ENCODE measurements at places on chromosomes 1 and 21.

- no peaks in the 10 kb centered on the region for H3K36me3 ChIP-seq
- DNase-seq: peak; percentile 47
- H3K27ac ChIP-seq: no peak overlapping the region
- H3K4me1 ChIP-seq: peaks cover 2% of the 10 kb centered on the region
These were observed 17.6 kb downstream of the FCRL4 start for GRCh38 chr1:157580179-157580827.

GRCh38 chr1:177476676-177477075, 305.9 kb downstream of the BRINP2 start:
- no peaks in the 10 kb centered on the region for H3K27me3 ChIP-seq
- H3K4me1 ChIP-seq: no peaks in the 10 kb centered on the region
- DNase-seq: no peak
- H3K4me3 ChIP-seq: no peak overlapping the region
- no peak overlapping the region for H3K27ac ChIP-seq
- no peaks in the 10 kb centered on the region for H3K36me3 ChIP-seq

GRCh38 chr21:38041493-38041892, 125.2 kb upstream of the KCNJ6 start:
- peaks cover 6% of the 10 kb centered on the region for H3K27me3 ChIP-seq
- no peak overlapping the region for H3K4me3 ChIP-seq
- DNase-seq: no peak
- H3K36me3 ChIP-seq: peaks cover 4% of the 10 kb centered on the region
- no peaks in the 10 kb centered on the region for H3K4me1 ChIP-seq

- H3K4me3 ChIP-seq: no peak overlapping the region
- no peaks in the 10 kb centered on the region for H3K4me1 ChIP-seq
- no peak overlapping the region for H3K27ac ChIP-seq
- H3K27me3 ChIP-seq: no peaks in the 10 kb centered on the region
- no peaks in the 10 kb centered on the region for H3K36me3 ChIP-seq
These were observed 4.0 kb downstream of the SERPINC1 start for GRCh38 chr1:173913111-173913510.

GRCh38 chr1:234235434-234235881, 137.8 kb upstream of the COA6 start:
- H3K4me1 ChIP-seq: peaks cover 7% of the 10 kb centered on the region
- H3K27me3 ChIP-seq: peaks cover 53% of the 10 kb centered on the region
- H3K36me3 ChIP-seq: peaks cover under 1% of the 10 kb centered on the region
- H3K4me3 ChIP-seq: no peak overlapping the region

DNA sequence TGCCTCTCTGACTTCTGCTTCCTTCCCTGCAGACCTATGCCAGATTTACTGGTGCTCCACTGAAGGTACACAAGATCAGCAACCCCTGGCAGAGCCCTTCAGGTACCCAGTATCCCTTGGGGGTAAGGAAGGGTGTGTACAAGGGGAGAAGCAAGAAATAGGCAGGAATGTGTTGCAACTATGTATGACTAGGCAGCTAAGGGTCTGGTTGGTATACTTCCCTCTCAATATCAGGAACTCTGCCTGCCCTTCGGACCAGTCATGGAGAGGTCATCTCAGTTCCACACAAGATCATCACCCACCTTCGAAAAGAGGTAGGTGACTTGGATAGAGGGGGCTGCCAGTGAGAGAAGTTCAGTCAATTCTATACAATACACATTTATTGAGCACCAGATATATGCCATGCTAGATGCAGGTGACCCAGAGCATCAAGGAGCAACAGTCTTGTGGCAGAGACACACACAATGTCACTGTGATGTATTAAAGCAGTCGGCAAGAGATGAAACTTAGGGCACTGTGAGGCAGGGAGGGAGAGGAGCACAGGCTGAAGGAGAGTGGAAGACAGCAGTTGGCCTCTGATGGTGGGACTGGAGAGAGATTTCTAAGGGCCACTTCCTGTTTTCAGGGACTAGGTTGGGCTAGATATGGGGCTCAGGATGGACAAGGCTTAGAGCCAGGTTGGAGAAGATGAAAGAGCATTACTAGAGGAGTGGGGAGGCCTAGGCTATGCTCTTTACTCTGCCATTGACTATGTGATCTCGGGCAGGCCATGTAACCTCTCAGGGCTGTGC, 2.0 kb downstream of the MTX1 start:
- H3K27ac ChIP-seq: peak overlapping the region; percentile 82
- peaks cover 29% of the 10 kb centered on the region for H3K4me1 ChIP-seq
- peaks cover 30% of the 10 kb centered on the region for H3K36me3 ChIP-seq
- no peak for DNase-seq
- no peaks in the 10 kb centered on the region for H3K27me3 ChIP-seq

- no peak overlapping the region for H3K4me3 ChIP-seq
- no peak for DNase-seq
- H3K36me3 ChIP-seq: peaks cover 2% of the 10 kb centered on the region
- peak overlapping the region; percentile 44 for H3K27ac ChIP-seq
- H3K27me3 ChIP-seq: no peaks in the 10 kb centered on the region
- peaks cover 6% of the 10 kb centered on the region for H3K4me1 ChIP-seq
These were observed 34.6 kb downstream of the COQ8A start for GRCh38 chr1:226974544-226975258.

DNA sequence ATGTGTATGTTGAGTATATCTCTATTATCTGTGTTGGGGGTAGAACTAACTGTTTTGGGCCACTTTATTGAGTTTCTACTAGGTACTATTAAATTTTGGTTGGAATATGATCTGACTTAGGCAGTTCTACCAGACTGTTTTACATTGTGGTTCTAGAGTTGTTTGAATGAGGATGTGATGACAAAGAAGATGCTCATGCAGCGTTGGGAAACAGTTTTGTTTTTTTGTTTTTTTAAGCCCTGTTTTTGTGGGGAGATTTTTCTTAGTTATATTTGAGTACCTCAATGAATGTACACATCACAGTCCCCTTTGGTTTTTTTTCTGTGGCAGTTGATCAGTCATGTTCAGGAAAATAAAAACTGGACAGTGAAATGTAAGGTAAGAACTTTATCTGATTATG, 40.1 kb downstream of the TMED5 start:
- H3K27me3 ChIP-seq: no peaks in the 10 kb centered on the region
- no peak overlapping the region for H3K4me3 ChIP-seq
- peak overlapping the region; percentile 49 for H3K27ac ChIP-seq
- DNase-seq: no peak
- H3K36me3 ChIP-seq: peaks cover 49% of the 10 kb centered on the region
- no peaks in the 10 kb centered on the region for H3K4me1 ChIP-seq

GRCh38 chr1:245707941-245708340, 553.2 kb downstream of the KIF26B start:
- no peaks in the 10 kb centered on the region for H3K36me3 ChIP-seq
- H3K4me1 ChIP-seq: no peaks in the 10 kb centered on the region
- H3K27me3 ChIP-seq: no peaks in the 10 kb centered on the region
- DNase-seq: no peak

GRCh38 chr1:156551869-156552268, 20.5 kb downstream of the IQGAP3 start:
- H3K27me3 ChIP-seq: no peaks in the 10 kb centered on the region
- peaks cover 4% of the 10 kb centered on the region for H3K4me1 ChIP-seq
- no peaks in the 10 kb centered on the region for H3K36me3 ChIP-seq
- no peak overlapping the region for H3K27ac ChIP-seq
- DNase-seq: no peak
- H3K4me3 ChIP-seq: no peak overlapping the region

- H3K4me1 ChIP-seq: no peaks in the 10 kb centered on the region
- no peaks in the 10 kb centered on the region for H3K36me3 ChIP-seq
- H3K27me3 ChIP-seq: peaks cover 6% of the 10 kb centered on the region
- DNase-seq: no peak
- no peak overlapping the region for H3K4me3 ChIP-seq
- no peak overlapping the region for H3K27ac ChIP-seq
These were observed 225.5 kb upstream of the SAMSN1 start for GRCh38 chr21:14771593-14771992.

DNA sequence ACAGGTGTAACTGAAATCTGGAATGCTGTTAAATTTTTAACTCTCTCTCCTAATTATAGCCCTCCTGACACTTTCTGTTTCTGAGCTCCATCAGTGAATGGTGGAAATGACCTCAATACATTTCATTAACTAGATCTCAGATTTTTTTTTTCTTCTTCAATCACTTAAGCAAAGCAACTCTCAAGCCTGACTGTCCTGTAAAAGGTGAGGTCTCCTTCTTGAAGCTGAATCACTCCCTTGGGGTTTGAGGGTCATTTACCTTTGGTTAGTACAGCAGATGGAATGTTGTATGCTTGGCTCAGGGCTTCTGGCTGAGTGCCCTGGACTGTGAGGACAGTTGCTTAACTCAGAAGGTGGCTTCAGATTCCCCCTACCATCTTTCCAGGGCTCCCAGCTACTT, 518.7 kb downstream of the PTPRC start:
- no peaks in the 10 kb centered on the region for H3K27me3 ChIP-seq
- H3K36me3 ChIP-seq: no peaks in the 10 kb centered on the region
- DNase-seq: no peak
- peaks cover 7% of the 10 kb centered on the region for H3K4me1 ChIP-seq
- no peak overlapping the region for H3K4me3 ChIP-seq
- no peak overlapping the region for H3K27ac ChIP-seq

DNA sequence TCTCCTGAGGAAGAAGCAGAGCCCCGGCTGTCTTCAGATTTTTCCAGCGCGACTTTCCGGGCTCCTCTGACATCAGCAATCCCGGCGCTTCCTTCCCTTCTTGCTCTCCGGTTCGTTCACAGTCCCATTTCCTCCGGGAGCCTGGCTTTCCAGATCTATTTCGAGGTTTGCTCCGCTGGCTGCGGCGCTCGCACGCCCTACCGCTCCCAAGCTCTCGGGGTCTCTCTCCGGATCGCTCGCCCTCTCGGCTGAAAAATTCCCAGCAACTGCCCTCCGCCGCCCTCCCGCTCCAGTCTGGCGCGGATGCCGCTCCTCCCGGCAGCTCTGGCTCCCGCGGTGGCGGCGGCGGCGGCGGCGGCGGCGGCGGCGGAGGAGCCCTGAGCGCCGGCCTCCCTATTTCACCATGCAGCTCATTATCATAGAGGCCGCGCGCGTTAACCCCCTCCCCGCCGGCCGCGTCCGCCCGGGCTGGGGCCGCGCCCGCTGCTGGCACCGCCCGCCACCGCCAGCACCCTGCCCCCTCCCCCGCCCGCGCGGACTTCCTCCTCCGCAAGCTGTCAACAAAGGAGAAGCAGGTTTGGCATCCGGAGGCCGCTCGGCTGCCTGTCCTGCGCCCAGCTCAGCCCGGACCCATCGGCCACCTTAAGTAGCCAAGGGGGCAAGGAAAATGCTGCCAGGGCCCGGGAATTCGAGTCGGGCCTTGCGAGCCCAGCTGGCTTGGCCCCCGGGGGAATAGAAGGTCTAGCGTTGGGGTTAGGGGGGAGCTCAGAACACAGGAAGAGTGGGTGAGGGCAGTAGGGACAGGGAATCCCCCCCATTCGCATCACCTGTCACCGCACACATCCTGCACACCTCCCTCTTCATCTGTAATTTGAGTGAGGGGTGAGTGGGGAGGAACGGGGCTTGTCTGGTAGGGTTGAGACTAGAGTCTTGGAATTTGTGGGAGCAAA, at the start of gene PLXNA2:
Gene PLXNA2, minus strand, starts transcription at position 418 of the 950 bp plus-strand sequence. CDS start 26,462 bp downstream, outside the sequence.
- peak within 1 kb of the TSS; percentile 85 for H3K27ac ChIP-seq
- DNase-seq: peak; percentile 58
- H3K27me3 ChIP-seq: peaks cover 41% of the 10 kb centered on the region
- no peaks in the 10 kb centered on the region for H3K36me3 ChIP-seq
- peaks cover 13% of the 10 kb centered on the region for H3K4me1 ChIP-seq
- H3K4me3 ChIP-seq: peak within 1 kb of the TSS; percentile 92

DNA sequence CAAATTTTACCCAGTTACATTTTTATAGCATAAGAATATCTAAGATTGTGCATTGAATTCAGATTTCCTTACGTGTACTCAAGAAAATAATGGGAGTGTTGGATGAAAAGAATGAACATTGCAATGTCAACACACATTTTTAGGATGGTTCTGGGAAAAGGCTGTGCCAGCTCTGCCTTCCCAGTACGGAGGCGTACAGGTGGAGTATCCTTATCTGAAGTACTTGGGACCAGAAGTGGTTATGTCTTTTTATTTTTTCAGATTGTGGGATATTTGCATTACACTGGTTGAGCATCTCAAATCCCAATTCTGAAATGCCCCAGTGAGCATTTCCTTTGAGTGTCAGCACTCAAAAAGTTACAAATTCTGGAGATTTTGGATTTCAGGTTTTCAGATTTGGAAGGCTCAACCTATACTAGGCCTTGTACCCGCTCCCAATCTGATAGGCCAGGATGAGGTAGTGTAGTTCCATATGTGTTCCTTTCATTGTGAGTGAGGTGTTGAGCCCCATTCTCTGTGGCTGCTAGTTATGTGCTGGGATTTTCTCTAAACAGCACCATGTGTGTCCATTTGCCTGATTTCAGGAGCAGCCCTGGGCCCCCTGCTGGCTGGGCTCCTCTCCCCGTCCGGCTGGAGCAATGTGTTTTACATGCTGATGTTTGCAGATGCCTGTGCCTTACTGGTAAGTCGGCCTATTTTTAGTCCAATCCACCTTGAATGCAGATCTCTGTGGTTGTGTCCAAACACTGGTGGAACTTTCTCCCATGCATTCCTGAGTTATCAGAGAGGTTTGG, 60.8 kb downstream of the SLC37A1 start:
- no peak overlapping the region for H3K27ac ChIP-seq
- no peaks in the 10 kb centered on the region for H3K27me3 ChIP-seq
- DNase-seq: no peak
- peaks cover 27% of the 10 kb centered on the region for H3K36me3 ChIP-seq
- H3K4me3 ChIP-seq: no peak overlapping the region

DNA sequence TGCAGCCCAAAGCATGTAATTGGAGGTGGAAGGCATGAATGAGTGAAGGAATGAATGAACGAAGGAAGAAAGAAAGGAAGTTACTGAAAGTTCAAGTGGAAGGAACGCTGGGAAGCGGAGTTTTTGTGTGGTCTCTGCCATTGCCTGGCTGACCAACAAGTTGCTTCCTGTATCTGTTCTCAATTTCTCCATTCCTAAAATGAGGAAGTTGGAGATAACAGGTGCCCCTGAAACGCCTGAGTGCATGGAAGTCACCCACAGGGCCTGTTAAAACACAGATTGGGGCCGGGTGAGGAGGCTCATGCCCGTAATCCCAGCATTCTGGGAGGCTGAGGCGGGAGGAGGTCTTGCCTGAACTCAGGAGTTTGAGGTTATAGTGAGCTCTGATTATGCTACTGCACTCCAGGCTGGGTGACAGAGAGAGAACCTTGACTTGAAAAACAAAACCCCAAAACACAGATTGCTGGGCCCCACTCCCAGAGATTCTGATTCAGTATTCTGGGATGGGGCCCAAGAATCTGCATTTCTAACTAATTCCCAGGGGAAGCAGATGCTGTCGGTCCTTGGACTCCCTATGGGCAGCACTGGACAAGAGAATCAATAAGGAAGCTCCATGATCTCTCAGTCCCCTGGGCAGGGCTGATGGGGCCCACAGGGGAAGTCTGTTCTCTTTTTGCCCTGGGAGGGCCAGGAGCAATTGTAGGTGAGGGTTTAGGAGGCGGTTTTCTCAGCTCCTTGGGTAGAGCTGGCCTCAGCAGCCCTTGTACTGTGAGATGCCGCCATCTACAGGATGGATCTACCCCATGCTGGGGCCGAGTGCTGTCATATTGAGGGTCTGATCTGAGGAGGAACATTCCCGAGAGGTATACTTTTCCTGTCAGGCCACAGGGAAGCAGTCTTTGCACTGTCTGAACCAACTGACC, 3.3 kb upstream of the CNR2 start:
- H3K27ac ChIP-seq: no peak overlapping the region
- H3K36me3 ChIP-seq: no peaks in the 10 kb centered on the region
- H3K4me3 ChIP-seq: no peak overlapping the region
- H3K27me3 ChIP-seq: no peaks in the 10 kb centered on the region
- DNase-seq: peak; percentile 51
